ENCODE measurements at places on chromosomes 3 and 15. TPM values are rescaled to one million over a fixed set of nuclear protein-coding genes. Genes with fewer than 3 reads are reported as not detected.

The ATP10A gene
- total RNA-seq = 0.13 TPM

The GABRG3 gene
- total RNA-seq = 0.21 TPM

The WDR72 gene
- 0.59 TPM for total RNA-seq

- DNase-seq = no peak
Observed at GRCh38 chr3:148008591-148008990, 599.4 kb downstream of the ZIC1 start.

GRCh38 chr3:189530822-189531221 lies 100.4 kb upstream of the TP63 start:
- no peak for DNase-seq

- DNase-seq = no peak
Observed at GRCh38 chr3:46312991-46313390, 40.9 kb upstream of the CCR2 start.

DNA sequence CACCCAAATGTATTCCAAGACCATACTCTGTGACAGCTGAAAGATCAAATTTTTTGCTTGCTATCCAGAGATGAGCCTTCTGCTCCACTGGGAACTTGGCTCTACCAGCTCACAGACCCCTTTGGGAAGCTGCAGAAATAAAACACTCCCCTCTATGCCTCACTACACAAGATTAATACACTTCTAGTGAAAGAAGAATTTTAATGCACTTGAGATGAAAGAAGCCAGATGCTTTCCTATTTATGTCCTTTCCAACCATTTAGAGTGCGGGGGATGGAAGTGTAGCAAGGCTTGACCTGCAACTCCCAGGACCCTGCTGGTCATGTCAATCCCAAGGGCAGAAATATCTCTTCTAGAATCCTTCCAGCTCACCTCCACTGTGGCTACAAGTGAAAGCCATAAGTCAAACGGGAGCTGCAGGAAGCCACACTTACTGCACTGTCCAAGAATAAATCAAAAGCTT lies 34.7 kb downstream of the ANXA2 start:
- no peak for DNase-seq

DNA sequence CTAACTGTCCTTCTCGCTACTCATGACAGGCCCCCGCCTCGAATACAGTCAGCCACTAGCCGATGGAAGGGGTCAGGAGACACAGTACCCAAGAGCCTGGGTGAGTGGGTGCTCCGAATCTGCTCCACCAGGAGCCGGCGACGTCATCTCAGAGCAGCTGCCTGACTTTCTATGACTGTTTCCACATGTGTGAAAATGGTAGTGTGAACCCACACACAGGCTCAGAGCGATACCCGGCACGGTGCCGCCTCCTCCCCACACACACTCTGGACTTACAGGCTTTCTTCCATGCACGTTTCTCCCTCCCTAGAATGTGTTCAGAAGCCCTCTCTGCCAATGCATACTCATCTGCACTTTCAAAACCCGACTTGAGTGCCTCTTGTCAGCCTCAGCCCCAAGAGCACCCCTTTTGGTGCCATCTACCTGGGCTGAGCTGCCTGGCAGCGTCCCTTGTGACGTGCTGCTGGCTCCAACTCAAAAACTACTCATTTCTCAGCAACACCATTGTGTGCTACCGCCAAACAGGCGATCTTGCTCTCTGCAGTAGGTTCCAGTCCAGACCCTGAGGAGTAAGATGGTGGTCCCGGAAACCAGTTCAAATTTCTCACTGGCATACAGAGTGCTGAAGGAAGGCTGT lies 29.7 kb downstream of the VGLL4 start:
- no peak for DNase-seq

The GOLGA6B gene
- not detected for total RNA-seq

The NAALADL2 gene
- total RNA-seq = 3.5 TPM

DNA sequence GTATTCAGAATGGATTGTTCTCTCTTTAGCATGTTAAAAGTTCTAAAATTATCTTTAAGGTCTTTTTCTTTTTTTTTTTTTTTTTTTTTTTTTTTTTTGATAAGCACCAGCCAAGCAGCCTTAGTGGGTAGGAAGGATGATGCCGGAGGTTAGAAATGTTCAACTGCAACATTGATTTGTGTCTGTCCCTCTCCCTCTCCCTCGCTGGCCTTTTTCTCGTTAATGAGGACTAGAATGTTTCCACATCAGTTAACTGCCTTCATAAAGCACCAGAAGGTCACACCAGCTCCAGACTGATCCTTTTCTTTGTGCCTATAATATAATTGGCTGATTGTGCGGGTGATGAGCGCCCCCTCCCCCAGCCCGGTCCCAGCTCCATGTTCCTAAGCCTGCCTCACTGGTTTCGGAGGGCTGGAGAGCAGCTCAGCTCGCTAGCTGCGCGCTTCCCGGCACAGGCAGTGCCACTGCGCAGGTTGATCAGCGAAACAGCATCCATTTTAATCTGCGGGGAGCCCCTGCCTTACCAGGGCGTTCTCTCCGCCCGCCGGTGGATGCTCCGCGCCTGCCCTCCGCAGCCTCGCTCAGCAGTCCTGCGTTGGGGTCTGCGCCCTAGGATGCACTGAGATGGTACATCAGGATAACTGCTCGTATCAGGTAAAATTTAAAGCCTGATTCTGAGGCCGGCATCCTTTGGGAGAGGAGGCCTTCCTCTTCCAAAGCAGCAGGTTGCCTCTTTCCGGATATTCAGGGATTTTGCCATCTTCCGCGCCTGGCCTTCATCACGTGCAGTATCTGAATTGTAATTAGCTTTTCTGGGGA lies 148.9 kb upstream of the IL12A start:
- peak; percentile 59 for DNase-seq

DNA sequence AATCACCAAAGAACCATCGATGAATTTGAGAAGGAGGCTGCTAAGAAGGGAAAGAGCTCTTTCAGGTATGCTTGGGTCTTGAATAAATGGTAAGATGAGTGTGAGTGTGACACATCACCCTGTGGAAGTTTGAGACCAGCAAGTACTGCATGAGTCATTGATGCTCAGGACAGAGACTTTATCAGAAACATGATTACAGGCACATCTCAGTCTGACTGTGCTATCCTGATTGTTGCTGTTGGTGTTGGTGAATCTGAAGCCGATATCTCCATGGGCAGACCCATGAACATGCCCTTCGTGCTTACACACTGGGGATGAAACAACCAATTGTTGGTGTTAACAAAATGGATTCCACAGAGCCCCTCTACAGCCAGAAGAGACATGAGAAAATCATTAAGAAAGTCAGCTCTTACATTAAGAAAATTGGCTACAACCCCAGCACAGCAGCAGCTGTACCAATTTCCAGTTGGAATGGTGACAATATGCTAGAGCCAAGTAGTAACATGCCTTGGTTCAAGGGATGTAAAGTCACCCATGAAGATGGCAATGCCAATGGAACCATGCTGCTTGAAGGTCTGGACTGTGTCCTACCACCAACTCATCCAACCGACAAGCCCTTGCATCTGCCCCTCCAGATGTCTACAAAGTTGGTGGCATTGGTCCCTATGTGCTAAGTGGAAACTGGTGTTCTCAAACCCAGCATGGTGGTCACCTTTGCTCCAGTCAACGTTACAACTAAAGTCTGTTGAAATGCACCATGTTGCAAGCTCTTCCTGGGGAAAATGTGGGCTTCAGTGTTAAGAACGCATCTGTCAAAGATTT lies 20.5 kb downstream of the TM4SF4 start:
- no peak for DNase-seq

GRCh38 chr3:189301479-189301878 lies 129.7 kb downstream of the TPRG1 start:
- DNase-seq = no peak

- DNase-seq = no peak
Observed at GRCh38 chr3:52392216-52392930, 52.5 kb downstream of the SEMA3G start.

- DNase-seq = no peak
Observed at GRCh38 chr3:138314751-138315150, 14.9 kb downstream of the NME9 start.

DNA sequence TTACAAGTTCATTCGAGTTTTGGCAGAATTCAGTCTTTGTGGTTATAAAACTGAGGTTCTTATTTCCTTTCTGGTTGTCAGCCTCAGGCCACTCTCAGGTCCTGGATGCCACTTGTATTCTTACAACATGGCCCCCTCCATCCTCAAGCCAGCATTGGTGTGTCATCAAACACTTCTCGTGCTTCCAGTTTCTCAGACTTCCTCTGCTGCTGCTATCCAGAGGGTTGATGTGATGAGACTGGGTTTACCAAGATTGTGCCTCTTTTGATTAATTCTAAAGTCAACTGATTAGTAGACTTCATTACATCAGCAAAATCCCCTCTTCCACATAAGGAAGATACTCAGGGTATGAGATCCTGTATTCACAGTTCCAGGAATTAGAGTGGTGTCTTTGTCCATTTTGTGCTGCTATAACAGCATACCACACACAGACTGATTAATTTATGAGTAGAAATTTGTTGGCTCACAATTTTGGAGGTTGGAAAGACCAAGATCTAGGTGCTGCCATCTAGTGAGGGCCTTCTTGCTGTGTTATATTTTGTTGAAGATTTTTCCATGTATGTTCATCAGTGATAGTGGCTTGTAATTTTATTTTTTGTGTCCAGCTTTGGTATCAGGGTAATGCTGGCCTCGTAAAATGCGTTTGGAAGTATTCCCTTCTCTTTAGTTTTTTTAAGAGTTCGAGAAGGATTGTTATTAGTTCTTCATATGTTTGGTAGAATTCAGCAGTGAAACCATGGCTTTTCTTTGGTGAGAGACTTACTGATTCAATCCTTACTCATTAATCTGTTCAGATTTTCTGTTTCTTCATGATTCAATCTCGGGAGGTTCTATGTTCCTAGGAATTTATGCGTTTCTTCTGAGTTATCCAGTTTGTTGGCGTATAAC lies 11.1 kb downstream of the LRCH3 start:
- no peak for DNase-seq

DNA sequence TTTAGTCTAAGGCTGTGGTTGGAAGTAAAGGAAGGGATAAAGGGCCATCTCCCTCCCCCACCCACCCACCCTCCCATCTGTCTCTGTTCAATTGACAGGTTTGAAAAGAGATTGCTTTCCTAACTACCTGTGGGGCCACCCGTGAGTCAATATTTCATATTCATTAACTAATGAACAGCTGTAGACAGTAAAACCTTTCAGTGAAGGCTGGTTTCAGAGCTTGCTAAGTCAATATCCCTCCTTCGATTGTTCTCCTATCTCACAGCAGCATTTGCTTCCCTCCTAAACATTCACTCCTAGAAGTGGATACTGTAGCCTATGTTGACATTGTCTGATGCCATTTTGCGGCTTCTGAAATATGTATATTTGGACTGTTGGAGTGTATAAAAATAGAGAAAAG lies 85.9 kb upstream of the SYNPR start:
- DNase-seq = no peak

DNA sequence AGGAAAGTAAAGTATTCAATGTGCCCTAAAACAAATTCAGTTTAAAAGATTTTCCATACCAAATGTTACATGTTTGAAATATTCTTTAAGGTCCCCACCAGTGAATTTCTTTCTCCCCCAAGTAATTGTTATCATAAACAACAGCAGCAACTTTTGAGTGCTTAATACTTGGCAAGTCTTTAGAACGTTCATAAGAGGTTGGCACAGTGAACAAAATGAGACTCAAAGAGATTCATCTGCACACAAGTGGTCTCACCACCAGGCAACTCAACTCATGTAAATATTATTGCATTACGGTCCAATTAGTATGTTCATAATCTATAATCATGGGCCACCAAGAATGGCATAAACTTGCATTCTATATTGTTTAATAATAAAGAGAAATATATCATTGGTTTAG lies 98.7 kb downstream of the TBL1XR1 start:
- no peak for DNase-seq

- no peak for DNase-seq
Observed at GRCh38 chr3:61264281-61264680, 13.0 kb upstream of the FHIT start.

The SLC25A26 gene
- total RNA-seq = 18.9 TPM

The FAM107A gene
- 0.18 TPM for total RNA-seq

DNA sequence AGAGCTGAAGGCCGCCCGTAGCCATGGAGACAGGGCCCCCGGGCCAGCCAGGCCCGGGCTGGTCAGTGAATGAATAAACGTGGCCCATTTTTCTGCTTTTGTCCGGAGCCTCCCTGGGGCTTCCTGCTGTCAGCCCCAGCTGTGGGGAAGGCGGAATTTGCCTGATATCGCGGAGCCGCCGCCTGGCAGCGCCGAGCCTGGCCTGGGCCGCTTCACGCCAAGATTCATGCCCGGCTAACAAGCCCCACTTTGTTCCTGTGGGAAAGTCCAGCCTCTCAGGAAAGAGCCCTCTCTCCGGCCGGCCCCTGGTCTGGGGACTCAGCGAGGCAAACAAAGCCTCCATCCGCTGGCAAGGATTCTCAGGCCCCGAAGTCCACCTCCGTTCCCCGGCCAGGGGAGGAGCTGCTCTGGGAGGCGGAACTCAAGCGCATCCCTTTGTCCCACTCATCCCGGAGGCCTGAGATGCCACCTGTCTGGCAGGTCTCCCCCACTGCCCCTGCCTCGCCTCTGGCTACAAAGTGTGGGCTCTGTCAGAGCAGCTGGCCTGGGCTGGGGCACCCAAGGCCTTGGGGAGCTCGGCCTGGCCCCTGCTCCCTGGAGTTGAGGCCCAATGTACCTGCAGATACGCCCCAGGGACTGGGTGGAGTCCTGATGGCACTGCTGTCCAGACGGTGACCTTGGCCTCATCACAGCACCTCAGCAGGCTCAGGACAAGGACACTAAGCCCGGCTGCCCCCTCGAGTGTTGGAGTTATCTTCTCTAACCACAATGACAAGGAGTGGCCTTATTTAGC lies 51.6 kb upstream of the SLC6A11 start:
- peak; percentile 19 for DNase-seq

- DNase-seq = no peak
Observed at GRCh38 chr3:22012471-22012870, 261.5 kb upstream of the ZNF385D start.

- peak; percentile 11 for DNase-seq
Observed at GRCh38 chr3:134197681-134198261, 52.9 kb downstream of the RYK start.

DNA sequence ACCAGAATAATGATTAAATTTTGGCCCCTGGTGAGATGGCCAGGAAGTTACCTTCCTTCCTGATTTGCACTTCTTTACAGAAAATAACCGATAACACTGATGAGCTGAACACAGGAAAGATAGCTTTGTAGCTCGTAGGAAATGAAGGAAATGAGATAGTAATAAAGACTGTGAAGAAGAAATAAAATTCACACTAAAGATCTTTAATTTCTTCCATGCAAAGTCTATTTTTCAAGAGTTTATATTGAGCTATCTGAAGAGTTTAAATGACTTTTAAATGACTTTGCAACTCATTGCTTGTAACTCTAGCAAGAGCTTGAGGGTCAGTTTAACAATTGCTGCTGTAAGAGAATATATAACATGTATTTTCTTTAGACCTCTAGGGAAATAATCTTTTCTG lies 543.0 kb downstream of the UNC13C start:
- no peak for DNase-seq

GRCh38 chr3:37494216-37494615 lies 319.8 kb upstream of the LRRFIP2 start:
- DNase-seq = no peak

- no peak for DNase-seq
Observed at GRCh38 chr15:91358405-91358804, 258.3 kb downstream of the SV2B start.

The SECISBP2L gene
- 44.3 TPM for total RNA-seq

The CFAP100 gene
- total RNA-seq = not detected

- DNase-seq = no peak
Observed at GRCh38 chr3:13539671-13540070, 9.3 kb upstream of the FBLN2 start.

The ABHD17C gene
- total RNA-seq = 3.3 TPM
